ENCODE measurements at places on chromosomes 11 and 22. TPM values are rescaled to one million over a fixed set of nuclear protein-coding genes. Genes with fewer than 3 reads are reported as not detected.

DNA sequence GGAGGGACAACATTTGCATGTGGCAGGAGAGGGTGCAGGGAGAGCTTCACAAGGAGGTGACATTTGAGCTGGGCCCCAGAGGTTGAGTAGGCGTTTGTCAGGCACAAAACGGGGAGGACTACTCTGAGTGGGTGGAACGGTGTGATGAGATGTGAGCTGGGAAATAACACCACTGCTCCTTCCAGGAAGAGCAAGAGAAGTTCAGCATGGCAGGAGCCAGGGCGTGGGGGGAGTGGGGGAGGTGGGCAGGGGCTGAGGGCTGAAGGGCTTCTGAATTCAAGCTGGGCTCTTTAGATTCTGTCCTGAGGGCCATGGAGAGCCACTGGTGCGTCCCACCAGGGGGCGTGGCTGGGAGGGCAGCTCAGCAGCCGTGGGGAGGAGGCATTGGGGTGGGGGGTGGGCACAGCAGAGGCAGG, 54.2 kb downstream of the OTOG start:
- H3K36me3 ChIP-seq: no peaks in the 10 kb centered on the region
- no peak overlapping the region for H3K4me3 ChIP-seq
- no peak overlapping the region for H3K27ac ChIP-seq
- H3K27me3 ChIP-seq: no peaks in the 10 kb centered on the region
- no peak for DNase-seq
- no peaks in the 10 kb centered on the region for H3K4me1 ChIP-seq

The SOX6 gene
- total RNA-seq: 6.1 TPM

DNA sequence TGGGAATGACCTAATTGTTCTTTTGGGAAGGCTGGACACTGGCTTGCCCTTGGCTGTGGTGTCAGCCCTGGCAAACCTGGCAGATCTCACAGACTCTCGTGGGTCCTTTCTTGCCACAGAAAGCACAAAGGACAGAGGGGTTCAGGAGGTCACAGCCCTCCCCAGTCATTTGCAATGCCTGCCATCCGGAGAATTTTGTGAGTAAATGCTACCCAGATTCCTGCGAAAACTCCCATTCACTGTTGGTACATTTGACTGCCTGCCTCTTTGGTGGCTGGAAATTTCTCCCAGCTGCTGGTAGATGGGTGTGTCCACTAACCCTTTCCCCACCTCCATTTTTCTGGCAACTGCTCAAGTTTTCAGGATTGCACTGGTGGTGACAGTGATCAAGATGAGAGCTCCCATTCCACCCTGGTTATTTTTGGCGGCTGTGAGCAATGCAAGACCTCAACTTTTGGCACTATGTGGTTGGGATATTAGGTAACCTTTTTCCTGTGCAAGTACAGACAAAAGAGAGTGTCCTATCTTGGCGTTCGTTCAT, 155.7 kb downstream of the NAV2 start:
- DNase-seq: no peak
- no peak overlapping the region for H3K27ac ChIP-seq
- H3K4me3 ChIP-seq: no peak overlapping the region
- no peaks in the 10 kb centered on the region for H3K36me3 ChIP-seq
- no peaks in the 10 kb centered on the region for H3K27me3 ChIP-seq

GRCh38 chr22:43131773-43132501, 11.3 kb downstream of the MCAT start:
- no peaks in the 10 kb centered on the region for H3K27me3 ChIP-seq
- H3K4me3 ChIP-seq: no peak overlapping the region
- DNase-seq: no peak

- H3K27me3 ChIP-seq: no peaks in the 10 kb centered on the region
- no peaks in the 10 kb centered on the region for H3K36me3 ChIP-seq
- H3K27ac ChIP-seq: peak overlapping the region; percentile 99
- DNase-seq: peak; percentile 45
- peak overlapping the region; percentile 84 for H3K4me3 ChIP-seq
These were observed 929 bp downstream of the PRDM10 start for GRCh38 chr11:130001461-130002351.

DNA sequence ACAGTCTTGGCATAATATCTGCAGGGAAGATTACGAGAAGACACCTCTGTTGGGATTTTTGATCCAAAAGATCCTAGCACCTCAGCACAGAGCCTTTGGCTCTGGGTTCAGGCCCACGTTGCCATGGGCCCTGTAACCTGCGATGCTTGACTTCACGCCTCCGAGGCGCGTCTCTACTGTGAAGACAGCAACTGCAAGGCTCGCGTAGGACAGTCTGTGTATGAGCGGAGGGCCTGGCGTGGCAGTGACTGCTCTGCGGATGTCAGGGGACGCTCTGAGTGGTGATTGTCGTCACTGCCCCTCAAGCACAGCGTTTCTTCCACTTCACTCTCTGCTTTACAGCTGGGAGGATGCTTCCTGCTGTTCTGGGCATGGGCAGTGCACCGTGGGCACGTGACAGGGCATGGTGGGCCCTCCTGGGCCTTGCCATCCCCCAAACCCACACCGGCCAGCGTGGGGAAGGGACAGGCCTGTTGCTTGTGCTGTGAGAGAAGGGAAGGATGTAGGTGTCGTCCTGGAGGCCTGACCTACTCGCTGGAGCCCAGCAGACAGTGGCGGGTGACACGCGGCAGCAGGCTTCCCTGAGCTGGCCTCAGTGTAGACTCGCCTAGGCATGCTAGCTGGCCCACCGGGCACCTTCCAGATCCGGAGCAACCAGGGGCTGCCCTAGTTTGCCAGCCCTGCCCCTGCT, 26.5 kb downstream of the GLB1L2 start:
- DNase-seq: no peak
- H3K4me3 ChIP-seq: no peak overlapping the region
- H3K4me1 ChIP-seq: no peaks in the 10 kb centered on the region
- H3K36me3 ChIP-seq: no peaks in the 10 kb centered on the region
- no peaks in the 10 kb centered on the region for H3K27me3 ChIP-seq

Data from upper lobe of left lung (tissue), 6 donors.